Activated naive CD8-positive, alpha-beta T cell treated with anti-CD3 and anti-CD28 coated beads, Interleukin-2, amount 10 ng/mL, durations not matched to agents 7 days and 5 days (primary cell): ENCODE measurements at places on chromosomes 1 and 21. TPM values are rescaled to one million over a fixed set of nuclear protein-coding genes. Genes with fewer than 3 reads are reported as not detected.

Gene SRRM1
- total RNA-seq, result 220 TPM

Gene TSACC
- not detected for total RNA-seq

Gene SLC16A4
- 0.33 TPM for total RNA-seq

Gene PLPPR4
- total RNA-seq, result not detected

Gene LCE6A
- not detected for total RNA-seq

Gene CGN
- total RNA-seq, result 0.33 TPM

Gene OPTC
- total RNA-seq, result not detected

Gene TPTE
- total RNA-seq, result not detected

Gene PRRX1
- total RNA-seq, result not detected

Gene FRRS1
- total RNA-seq, result 4.6 TPM

Gene AADACL3
- not detected for total RNA-seq

Gene TMEM269
- 0.22 TPM for total RNA-seq

Gene WNT9A
- total RNA-seq, result 0.09 TPM

Gene TEDDM1
- total RNA-seq, result not detected

Gene MYCL
- 0.34 TPM for total RNA-seq

Gene MFAP2
- not detected for total RNA-seq

Gene VWA5B1
- total RNA-seq, result not detected

Gene PALMD
- not detected for total RNA-seq

Gene SDE2
- 17.2 TPM for total RNA-seq

Gene GNAT2
- total RNA-seq, result not detected

Gene TAF1A
- total RNA-seq, result 12.1 TPM

Gene SEC16B
- total RNA-seq, result 0.26 TPM

Gene HLX
- 0.43 TPM for total RNA-seq

Gene CYP4A22
- total RNA-seq, result not detected

Gene SLAMF1
- 41.3 TPM for total RNA-seq

Gene CCDC185
- not detected for total RNA-seq

Gene SH2D2A
- 89.2 TPM for total RNA-seq

Gene LCE1C
- total RNA-seq, result not detected

Gene DNAJC28
- 1.2 TPM for total RNA-seq

Gene GJA9
- total RNA-seq, result not detected

Gene RCAN3
- total RNA-seq, result 84.8 TPM

Gene PLPP3
- 0.48 TPM for total RNA-seq

Gene CCDC27
- total RNA-seq, result not detected

Gene SPATA45
- not detected for total RNA-seq

Gene CFAP141
- total RNA-seq, result not detected

Gene OR2T8
- not detected for total RNA-seq

Gene BACH1
- 35.0 TPM for total RNA-seq

Gene SPATA21
- not detected for total RNA-seq

Gene NTRK1
- 13.9 TPM for total RNA-seq
